Activated T-cell treated with anti-CD3 and anti-CD28 coated beads for 24 hours (primary cell): ENCODE measurements at places on chromosomes 16 and 17.

DNA sequence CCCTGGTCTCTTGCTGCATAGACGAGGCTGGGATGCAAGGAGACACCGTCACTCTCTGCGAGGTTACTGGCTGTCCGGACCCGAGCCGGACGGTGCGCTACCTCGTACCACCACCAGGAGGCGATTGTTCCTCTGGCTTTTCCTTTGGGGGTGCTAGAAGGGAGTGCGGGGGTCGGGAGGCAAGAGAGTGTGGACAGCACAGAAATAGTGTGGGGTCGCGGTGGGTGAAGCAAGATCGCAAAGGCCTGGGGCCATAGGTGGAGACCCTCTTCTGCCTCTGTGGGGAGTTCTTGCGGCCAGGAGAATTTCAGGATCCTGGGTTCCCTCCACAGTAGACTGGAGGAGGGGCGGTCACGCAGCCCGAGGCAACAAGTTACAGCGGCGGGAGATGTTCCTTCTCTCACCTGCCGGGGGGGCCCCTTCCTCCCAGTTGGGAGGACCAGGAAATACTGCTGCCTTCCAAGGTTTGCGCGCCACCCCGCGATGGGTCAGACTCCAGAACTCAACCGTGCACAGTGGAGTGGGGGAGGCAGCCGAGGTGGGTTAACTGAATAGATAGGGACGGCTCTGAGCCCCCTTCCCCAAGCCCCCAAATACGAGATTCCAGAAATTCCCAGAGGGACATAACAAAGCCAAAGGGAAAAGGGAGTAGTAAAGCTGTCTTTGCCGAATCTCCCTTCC, 6.9 kb downstream of the PHOSPHO1 start:
- DNase-seq, result peak; percentile 63

DNA sequence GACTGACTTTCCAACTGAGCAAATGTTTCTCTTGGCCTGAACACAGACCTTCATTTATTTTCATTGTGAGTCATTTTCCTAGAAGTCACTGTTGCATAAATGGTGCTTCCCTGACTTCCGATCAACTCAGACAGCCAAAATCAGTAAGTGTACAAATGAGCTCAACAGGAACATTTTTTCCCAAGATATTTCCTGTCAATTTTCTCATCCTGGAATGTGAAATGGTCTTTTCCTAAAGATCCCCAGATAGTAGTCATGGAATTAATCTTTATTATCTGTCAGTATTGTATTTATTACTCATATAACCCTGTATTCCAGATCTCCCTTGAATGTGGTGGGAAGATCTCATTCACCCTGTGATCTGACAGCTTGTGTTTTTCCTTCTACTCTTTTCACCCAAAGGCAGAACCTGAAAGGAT, 360.3 kb upstream of the KIF2B start:
- no peak for DNase-seq

- no peak for DNase-seq
Observed at GRCh38 chr17:7079581-7080455, at the start of gene CLEC10A. TSS of gene CLEC10A (minus strand) at chr17:7080251. CDS start at chr17:7078812, 1,439 bp downstream.

- DNase-seq, result no peak
Observed at GRCh38 chr17:7612294-7612640, 2.4 kb downstream of the FXR2 start.

DNA sequence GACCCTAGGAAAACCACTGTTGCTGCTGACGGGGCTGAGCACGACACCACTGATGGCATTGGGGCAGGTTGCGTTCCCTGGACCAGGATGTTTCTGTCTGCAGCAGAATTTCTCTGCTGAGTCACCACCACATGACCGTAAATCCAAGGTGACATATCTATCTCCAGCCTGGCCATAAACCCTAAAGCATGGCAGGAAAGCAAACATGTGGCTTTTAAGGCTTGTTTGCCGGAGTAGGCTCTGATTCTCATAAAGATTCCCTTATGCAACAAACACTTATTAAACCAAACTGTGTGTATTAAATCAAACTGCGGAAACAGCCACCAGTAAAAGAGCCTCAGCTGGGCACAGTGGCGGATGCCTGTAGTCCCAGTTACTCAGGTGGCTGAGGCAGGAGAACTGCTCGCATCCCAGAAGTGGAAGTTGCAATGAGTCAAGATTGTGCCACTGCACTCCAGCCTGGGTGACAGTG, 17.3 kb downstream of the MPHOSPH6 start:
- no peak for DNase-seq

- DNase-seq, result no peak
Observed at GRCh38 chr17:77926981-77927380, 31.5 kb upstream of the TNRC6C start.

- no peak for DNase-seq
Observed at GRCh38 chr17:57102122-57102521, 17.1 kb downstream of the AKAP1 start.

DNA sequence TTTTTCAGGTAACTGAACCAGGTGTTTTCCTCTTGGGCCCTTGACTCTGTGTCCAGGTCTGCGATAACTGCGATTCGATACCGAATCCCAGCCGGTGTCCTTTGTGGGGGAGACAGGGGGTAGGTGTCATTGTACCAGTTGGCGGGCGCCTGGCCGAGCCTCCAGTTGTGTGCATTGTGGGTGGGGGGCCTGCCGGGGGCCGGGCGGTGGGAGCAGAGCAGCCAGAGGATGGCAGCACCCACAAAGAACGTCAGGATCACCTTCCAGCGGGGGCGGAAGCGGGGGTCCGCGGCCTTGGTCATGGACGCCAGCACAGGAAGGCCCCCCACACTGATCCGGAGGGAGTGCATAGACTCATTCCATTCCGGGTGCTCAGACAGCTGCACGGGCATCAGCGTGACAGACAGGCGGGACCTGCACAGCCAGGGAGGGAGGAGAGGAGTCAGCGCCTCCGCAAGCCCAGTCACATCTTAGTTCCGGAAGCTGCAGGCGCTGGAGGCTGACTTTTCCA, 12.3 kb downstream of the CANT1 start:
- DNase-seq, result no peak

DNA sequence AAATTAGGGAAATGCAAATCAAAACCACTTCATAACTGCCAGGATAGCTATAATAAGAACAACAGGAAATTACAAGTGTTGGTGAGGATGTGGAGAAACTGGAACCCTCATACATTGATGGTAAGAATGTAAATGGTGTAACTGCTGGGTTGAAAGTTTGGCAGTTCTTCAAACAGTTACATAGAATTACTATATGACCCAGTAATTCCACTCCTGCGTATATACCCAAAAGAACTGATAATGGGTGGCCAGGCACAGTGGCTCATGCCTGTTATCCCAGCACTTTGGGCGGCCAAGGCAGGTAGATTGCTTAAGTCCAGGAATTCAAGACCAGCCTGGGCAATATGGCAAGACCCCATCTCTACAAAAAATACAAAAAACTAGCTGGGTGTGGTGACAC, 4.5 kb upstream of the CMTM4 start:
- no peak for DNase-seq

GRCh38 chr17:83086199-83086880, 6.9 kb downstream of the METRNL start:
- no peak for DNase-seq

DNA sequence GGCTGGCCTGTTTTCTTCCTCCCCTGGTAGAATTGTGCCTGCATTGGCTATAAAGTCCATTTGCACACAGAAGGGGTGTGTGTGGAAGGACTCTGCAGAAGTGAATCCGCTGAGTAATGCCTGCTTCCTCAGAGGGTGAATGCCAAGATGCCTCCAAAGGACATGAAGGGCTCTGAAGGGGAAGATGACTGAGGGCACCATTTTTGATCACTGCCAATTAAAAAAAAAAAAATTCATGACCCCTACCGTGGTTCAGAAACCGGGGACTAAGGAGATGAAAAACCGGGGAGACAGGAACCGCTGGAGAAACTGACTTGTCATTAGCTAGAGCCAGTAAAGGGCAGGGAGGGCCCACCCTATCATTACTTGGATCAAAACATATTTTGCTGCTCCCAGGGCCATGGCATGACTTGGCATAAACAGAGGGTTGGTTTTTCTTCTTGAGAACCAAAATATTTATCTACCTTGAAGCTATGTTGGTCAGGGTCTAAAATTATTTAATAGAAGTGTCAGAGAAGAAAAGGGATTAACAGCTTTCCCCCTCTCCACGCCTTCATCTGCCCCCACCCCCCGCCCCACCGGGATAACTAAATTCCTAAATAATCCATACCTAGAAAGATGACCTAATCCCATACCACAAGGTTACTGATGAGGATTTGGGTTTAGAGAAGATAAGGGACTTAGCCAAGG, 3.6 kb upstream of the USP7 start:
- DNase-seq, result no peak

DNA sequence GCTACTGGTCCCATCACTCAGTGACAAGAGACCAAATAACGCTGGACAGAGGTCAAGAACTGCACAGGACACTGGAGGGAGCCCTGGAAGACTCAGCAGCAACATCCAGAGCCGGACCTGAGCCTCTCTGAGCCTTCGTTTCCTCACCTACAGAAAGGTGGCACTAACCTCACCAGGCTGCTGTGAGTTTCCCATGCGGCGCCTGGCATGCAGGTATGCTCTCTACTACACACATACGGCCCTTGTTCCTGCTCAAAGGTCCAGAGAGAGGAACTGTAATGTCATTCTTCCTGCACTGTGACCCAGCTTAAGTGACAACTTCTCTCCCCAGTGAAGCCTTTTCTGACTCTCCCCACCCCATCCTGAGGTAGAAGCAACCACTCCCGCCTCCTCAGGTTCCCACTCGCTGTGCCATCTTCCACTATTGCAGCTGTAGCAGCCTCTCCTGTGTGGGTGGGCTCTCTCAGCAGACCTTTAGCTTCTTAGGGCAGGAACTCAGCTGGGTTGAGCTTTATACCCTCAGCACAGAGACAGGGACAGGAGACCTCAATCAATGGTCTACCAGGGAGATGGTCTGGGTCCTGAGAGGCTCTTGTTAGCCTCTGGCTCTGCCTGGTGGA, 43.9 kb upstream of the SREBF1 start:
- no peak for DNase-seq

DNA sequence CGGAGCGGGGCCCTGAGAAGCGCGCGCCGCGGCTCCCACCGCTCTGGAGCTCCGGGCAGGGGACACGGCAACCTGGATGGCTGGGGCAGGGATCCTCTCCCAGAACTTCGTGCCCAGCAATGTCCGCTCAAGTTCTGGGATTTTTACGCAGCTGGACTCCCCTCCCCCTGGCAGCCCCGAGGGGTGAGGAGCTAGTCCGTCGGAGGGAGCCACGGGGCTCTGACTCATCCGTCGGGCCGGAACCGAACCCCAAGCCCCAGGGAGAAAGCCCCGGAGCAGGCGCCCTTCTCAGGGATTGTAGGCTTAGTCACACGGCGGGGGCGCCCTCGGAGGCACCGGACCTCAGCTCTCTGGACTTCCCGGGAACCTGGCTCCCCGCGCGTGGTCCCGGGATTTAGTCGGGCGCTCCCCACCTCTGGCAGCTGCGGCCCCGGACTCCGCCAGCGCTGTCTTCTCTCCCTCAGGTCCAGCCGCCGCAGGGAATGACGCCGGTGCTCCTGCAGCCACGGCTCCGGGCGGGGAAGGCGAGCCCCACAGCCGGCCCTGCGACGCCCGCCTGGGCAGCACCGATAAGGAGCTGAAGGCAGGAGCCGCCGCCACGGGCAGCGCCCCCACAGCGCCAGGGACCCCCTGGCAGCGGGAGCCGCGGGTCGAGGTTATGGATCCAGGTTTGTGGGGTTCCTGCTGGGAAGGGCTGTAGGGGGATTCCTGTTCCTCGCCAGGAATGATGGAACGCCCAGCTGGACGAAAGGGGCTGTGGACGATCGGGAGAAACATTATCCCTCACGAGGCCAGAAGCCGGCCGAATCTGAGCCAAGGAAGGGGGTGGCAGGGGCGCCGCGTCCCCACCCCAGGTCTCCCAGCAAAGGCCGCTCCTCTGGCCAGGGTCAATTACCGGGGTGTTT, 830 bp downstream of the SPHK1 start:
- peak; percentile 13 for DNase-seq

DNA sequence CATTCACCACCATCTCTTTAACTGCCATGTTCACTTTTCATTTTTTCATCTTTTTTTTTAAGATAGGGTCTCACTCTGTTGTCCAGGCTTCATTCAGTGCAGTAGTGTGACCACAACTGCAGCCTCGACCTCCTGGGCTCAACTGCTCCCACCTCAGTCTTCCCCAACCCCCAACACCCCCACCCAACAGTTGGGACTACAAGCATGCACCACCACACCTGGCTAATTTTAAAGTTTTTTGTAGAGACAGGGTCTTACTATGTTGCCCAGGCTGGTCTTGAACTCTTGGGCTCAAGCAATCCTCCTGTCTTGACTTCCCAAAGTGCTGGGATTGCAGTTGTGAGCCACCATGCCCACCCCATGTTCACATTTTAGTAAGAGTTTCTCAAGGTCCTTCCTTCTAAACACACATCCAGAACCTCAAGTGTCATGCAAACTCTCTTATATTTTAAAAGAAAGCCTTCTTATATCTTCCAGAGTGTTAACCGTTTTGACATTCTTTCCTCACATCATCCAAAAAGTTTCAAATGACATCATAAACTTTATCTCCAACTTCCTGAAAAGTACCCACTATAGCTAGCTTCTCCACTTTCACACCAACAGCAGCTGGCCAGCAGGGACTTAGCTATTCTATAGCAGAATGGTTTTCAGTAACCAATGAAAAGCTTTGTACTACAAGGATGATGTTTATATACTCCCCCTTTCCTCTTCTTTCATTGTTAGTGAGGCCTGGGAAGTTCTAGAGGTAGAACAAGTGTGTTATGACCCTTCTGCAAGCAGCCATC, 49.3 kb downstream of the TRAF4 start:
- no peak for DNase-seq

- DNase-seq, result peak; percentile 29
Observed at GRCh38 chr16:23060458-23061320, 88.6 kb downstream of the USP31 start.

GRCh38 chr16:8903004-8903403, 20.9 kb downstream of the LITAFD start:
- no peak for DNase-seq

DNA sequence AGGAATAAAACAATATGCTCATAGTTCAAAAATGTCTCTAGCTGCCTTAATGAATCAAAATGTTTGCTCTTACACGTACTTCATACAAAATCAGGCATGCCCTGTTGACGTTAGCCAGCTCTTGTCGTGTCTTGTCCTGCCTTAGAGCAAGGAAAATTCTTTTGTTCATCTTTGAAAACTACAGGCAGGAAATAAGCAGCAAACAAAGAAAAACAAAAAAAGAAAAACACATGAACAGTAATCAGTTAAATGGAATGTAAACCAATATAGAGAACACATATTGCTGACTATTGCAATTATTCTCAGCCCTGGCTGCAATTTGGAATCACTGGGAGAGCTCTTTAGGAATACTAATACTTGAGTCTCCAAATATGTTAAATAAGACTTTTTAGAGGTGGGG, 1.7 kb downstream of the CAPNS2 start:
- no peak for DNase-seq

DNA sequence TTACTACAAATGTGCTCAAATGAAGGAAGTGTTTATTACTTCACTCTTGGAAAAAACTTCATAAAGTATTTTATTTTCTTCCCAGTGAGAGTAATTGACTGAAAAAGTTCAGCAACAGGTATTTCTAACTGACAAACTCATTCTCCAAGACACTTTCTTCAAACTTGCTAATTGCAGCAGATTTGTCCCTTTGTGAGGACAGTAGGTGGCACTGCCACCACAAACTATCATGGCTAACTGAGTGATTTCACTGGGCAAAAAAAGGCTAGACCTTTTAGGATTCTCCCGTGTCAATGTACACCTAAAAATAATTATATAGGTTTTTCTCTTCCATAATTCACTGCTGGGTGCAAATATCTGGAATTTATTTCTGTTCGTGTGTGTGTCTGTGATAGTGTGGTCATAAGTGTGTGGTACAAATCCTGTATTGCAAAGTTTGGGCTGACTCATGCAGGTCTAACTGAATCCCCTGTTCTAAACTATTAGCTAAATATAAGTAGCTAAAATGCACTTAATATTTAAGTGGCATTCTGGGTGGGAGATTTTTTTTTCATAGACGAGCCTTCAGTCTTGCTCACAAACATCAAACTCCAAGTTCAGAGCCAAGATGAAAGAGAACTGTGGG, 3.9 kb downstream of the HS3ST3A1 start:
- DNase-seq, result no peak
